ENCODE measurements at places on chromosomes 7 and 10.

GRCh38 chr10:10164848-10165247 is 852.8 kb upstream of the CELF2 start:
- no peak for DNase-seq

- no peak for DNase-seq
These were observed 8.5 kb downstream of the UNC5B start for GRCh38 chr10:71220689-71221540.

GRCh38 chr10:75111907-75112679 is 637 bp downstream of the SAMD8 start:
- no peak for DNase-seq

GRCh38 chr10:129852829-129853561 is 111.1 kb downstream of the EBF3 start:
- DNase-seq, result no peak

DNA sequence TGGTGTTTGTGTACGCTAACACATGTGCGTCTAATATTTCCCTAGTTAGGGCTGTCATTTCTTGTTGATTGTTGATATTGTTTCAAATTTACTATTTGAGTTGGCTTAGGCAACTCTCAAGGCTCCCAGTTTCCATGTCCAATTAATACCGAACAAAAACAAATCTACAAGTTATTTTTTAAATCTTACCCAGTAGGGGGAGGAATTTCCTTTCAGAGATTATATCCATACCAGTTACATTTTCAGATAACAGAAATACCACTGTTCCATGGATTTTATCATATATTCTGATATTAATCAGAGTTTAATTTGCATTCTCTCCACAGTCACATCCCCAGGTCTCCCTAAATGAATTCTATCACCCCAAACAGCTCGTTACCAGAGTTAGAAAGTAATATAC is 7.2 kb upstream of the AKR1B10 start:
- no peak for DNase-seq

DNA sequence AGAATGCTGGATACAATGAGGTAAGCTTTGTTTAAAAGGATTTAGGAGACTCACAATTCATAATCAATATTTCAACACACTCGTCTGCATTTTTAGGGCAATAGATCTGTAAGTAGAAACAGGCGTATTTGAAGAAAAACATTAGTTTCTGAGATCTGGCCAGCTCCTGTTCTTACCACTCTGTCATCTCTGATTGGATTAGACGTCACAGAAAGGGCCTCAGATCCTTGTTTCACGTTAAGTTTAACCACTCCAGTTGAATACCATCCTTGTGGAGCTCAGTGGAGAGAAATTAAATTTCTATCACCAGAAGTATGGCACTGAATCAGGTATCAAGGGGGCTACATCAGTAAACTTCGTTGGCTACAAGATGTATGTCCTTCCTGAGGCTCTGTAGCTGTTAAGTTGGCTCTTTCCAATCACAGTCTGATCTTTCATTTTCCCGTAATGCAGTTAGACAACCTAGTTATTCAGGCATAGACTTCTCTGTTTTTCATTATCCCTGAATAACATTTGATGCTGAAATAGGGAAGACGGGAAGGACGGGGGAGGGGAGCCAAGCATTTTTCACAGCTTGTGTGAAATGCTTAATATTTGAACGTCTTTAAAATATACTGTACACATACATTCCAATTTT is 659.2 kb upstream of the GALNT17 start:
- DNase-seq, result no peak

DNA sequence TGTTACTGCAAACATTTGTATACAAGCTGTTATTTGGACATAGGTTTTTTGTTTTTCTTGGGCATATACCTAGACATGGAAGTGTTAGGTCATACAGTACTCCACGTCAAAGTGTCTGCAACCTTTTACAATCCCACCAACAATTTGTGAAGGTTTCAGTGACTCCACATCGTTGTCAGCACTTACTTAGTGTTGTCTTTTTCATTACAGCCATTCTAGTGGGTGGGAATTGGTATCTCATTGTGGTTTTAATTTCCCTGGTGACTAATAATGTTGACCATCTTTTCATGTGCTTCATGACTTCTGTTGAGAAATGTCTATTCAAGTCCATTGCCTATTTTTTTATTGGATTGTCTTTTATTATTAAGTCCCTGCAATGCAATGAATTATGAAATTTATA is 95.0 kb downstream of the UBE3C start:
- DNase-seq, result no peak

DNA sequence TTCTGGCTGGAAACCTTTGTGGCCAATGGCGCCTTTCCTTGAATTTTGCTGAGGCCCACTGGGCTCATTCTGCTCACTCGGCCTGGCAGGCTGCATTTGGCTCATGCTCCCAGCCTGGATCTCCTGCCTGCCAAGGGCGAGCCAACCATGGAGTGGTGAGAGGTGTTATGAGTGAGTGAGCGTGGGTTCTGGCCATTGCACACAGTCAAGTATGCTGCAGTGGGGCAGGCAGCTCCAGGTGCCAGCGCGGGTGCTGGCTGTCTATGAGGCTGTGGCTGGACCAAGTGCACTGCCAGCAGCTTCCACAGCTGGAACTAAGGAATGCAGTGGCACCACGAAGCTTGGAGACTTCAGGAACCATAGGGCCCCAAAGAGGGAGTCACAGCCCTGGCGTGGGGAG is 42.2 kb upstream of the TUBB8 start:
- DNase-seq, result no peak

- no peak for DNase-seq
These were observed 45.5 kb upstream of the SLC29A4 start for GRCh38 chr7:5237286-5237685.

GRCh38 chr10:7567911-7568620 is 98.7 kb downstream of the ITIH5 start:
- no peak for DNase-seq

DNA sequence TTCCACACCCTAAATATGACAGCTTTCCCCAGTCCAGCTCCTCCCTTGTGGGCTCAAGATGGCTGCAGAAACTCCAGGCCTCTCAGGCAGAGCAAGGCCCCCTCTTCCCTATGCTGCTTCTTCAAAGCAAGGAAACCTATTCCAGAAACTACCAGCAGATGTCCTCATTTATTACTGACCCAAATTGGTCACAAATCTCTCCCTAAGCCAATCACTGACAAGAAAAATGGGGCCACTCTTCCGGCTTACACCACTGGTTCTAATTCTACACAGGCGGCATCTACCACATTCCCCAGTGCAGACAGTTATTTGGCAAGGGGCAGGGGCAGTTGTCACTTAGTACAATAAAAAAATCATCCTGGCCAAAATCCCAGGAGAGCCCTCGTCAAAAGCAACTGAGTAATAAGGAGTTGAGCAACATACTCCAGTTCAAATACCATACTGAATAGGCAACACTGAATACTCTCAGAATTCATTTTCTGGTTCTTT is 150.4 kb downstream of the SFMBT2 start:
- DNase-seq, result no peak

DNA sequence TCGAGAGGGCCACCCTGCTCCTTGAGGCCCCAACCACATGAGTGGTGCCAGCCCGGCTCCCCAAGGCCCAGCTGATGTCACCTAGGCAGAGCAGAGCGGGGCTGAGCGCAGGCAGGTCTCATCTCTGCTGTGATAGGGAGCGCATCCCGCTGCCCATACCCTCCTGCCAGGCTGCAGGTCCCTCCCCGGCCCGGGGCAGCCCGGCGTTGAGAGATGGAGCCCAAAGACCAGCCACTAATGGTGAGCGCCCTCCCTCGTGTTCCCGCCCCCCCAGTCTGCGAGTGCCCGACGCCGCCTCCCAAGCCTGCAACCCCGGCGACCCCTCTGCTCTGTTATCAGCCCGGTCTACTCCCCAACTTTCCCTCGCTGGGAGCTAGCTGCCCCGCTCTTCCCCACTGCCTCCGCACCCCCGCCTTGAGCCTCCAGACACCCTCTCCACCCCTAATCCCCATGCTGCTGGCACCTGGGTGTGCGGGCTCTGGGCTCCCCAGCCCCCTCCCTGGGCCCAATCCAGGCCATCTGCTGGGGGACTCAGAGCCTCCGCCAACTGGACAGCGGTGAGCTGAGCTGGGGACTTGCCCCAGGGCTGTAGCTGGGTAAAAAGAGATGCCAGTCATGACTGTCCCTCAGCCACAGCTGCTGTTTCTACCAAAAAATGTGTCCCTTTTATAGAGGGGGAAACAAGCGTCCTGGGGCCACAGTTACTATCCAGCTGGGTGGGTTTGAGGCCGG is 19.7 kb upstream of the CHST12 start:
- no peak for DNase-seq

- DNase-seq, result no peak
These were observed 23.5 kb downstream of the ZNF25 start for GRCh38 chr10:37952926-37953325.

DNA sequence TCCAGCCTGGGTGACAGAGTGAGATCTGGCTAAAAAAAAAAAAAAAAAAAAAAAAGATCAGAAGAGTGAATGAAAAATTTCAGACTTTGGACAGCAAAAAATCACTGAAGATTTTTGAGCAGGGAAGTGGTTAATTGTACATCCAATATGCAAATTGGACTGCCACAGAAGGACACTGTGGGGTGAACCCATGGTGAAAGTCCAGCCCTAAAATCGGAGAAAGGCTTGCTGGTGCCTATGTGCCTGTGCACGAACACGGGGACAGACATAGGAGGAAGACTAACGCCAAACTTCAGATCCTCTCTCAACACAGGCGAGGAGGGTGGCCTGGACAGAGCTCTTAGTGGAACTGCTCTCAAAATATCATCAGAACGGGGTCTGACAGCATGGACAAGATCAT is 65.5 kb downstream of the FAM171A1 start:
- no peak for DNase-seq

DNA sequence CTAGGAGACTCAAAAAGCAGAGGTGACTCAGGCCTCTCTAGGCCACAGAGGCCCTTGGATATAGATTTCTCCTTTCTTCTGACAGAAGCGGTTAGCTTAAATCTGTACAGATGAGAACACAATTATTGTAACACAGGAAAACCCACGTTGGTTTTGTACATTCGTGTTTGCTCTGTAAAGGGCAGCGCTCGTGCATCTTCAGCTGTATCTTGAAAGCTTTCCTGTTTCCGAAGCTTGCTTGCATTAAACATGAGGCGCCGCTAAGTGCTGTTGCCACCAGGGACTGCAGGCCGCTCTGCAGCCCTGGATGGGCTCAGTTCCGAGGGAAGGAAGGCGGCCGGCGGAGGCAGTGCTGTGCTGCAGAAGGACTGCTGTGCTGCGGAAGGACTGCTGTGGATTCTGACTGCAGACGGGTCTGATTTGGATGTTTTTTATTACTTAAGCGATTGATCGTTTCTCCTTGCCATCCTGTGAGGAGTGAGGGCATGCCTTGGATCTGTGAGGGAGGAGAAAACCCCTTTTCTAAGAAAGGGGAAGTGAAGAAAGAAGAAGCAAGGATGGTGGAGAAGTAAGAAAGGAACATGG is 53.3 kb downstream of the FHIP2A start:
- DNase-seq, result no peak

DNA sequence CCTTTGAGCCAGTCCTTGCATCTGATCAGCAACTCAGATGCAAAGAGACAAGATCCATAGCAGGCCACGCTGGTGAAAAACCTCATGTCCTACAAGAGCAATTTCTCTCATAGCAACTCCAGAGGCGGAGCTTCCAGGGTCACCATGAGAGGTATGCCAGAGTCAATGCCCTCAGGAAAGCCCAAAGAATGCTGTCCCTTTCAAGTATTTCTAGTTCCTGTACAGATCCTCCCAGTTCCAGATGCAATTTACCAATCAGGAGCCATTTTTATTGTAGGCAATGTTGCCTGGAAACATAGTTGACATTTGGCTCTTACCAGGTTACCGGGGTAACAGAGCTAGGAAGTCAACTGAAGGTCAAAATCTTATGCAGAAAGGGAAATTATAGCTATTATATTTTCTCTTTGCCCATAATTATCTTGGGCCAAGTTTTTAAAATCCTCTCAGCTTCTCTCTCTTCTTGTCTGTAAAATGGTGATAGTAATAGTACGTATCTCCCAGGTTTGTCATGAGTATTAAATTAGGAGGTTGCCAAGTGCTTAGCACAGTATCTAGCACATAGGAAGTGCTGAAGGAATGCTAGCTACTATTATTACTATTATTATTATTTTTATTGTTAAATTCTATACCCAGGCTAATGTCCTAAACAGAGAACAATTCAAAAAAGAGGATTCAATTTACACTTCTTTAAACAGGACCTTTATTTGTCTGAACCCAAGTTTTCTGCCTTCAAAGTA is 46.3 kb upstream of the TM9SF3 start:
- DNase-seq, result no peak

- DNase-seq, result no peak
These were observed 108.5 kb upstream of the TMEM168 start for GRCh38 chr7:112898432-112899290.

DNA sequence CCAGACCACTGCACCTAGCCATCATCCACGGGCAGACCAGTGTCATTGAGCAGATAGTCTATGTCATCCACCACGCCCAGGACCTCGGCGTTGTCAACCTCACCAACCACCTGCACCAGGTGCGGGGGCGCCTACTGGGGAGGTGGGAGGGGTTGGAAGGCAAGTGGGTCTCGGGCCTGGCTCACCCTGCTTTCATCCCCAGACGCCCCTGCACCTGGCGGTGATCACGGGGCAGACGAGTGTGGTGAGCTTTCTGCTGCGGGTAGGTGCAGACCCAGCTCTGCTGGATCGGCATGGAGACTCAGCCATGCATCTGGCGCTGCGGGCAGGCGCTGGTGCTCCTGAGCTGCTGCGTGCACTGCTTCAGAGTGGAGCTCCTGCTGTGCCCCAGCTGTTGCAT is 4.6 kb downstream of the NFKB2 start:
- no peak for DNase-seq

- no peak for DNase-seq
These were observed 18.3 kb upstream of the ST8SIA6 start for GRCh38 chr10:17472481-17473227.

GRCh38 chr7:84248267-84248666 is 53.7 kb upstream of the SEMA3A start:
- no peak for DNase-seq

DNA sequence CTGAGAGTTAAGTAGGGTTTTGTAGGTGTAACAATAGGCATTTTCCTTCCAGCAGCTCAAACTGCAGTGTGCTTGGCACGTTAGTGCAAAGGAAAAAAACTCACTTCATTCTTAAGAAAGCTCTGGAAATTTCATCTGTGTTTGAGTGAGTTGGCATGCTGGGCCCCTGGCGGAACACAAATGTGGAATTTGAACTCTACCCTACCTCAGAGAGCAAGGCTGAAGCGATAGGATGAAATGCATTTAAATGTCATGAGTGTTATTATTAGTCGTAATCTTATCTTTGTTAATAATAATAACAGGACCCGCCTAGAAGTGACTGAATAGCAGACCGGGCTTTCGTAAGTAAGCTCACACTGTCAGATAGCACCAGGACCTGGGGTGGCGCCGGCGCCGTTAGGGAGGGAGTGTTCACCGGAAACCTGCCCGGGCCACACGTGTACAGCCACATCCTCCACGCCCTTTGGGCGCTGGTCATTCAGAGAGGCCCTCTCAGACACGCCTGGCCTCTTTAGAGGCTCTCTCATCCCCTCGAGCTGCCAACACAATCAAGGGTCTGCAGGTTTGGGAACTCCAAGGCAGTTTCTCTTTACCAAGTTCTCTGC is 63.5 kb downstream of the GRK5 start:
- DNase-seq, result peak; percentile 74

GRCh38 chr10:88783724-88784123 is 18.8 kb upstream of the LIPM start:
- DNase-seq, result no peak
